ENCODE measurements at places on chromosomes 7 and 10.

DNA sequence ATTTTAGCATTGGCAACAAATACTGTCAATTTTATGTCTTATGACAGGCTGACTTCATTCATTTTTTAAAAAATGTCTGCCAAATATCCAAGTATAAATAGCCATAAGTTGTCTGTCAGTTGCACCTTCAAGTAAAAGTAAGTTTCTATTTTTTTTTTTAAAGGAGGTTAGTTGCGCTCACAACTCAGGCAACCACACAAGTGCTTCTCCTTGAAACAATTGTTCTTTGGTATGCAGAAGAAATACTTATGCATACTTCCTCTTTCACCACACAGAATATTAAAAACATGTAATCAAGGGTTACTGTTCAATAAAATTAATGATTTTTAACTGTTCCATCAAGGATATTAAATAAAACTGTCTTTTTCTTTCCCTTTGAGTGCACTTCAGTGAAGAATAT, 97.9 kb downstream of the RTKN2 start:
- no peak for DNase-seq

GRCh38 chr7:6477318-6477660, 29.5 kb upstream of the DAGLB start:
- no peak for DNase-seq

DNA sequence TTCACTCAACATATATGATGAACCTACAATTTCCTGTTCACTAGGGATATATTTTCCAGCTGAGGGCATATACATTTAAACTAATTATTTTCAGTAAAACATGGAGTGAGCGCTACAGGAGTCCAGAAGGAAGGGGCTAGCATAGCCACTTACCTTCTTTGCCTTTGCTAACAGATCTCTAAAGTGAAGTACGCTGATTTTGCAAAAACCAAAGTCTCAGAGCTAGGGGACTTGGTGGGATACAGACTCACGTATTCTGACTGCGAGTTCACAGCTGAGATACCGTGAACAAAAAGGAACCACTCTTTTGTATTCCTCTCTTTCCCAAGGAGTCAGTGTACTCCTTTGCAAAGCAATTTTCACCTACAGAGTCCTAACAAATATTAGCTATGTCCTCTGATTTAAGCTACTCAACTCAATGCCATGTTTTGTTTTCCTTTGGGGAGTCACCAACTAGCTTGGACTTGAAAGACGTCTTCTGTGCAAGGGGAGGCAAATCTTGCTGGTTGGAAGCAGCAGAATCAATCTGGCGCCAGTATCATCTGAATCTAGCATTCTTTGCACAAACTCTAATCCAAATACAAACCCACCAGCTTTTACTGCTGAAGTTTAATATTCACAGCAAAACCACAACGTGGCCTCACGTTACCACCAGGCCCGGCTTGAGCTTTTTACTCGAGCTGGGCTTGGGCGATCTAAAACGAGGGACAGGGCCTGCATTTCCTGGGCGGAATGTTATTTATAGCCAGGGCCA, 657 bp downstream of the CDNF start:
- no peak for DNase-seq

DNA sequence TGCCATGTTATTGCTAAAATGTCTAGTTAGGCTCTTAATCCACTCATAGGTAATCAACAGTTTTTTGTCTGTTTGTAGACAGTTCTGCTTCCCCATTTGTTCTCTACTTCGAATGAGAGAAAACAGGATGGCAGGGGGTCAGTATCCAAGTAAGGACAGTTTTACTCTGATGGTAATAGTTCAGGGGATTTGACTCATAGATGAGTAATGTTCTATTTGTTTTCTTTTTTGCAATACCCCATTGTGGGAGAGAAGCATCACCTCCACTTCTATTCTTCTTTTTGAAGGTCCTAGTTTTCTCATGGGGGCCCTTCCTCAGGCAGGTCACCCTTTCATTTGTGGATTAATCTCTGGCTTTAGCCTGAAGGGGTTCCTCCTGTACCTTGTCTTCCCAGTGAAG, 13.9 kb downstream of the PCLO start:
- DNase-seq = no peak

- DNase-seq = no peak
Measured at GRCh38 chr10:95861386-95861785, 46.4 kb upstream of the CC2D2B start.

DNA sequence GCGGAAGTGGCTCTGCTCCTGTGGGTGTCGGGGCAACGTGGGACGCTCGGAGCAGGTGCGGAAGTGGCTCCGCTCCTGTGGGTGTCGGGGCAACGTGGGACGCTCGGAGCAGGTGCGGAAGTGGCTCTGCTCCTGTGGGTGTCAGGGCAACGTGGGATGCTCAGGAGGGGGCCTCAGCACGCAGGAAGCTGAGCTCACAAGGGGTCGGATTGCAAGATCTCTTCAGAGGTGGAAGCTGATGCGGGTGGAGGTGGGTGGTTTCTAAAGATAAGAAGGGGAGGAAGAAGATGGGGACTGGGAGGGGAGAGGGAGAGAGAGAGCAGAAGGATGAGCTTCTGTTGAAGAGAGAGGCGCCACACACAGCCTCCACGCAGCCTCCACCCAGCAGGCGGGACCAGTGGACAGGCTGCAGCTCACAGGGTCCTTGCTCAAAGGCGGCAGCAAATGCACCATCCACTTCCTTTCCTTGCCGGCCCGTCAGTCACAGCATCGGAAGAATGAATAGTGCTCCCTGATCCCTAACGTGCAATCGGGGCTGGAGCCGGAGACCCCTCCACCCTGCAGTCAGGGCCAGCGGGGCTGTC, 78.7 kb downstream of the PTPRN2 start:
- DNase-seq = no peak

DNA sequence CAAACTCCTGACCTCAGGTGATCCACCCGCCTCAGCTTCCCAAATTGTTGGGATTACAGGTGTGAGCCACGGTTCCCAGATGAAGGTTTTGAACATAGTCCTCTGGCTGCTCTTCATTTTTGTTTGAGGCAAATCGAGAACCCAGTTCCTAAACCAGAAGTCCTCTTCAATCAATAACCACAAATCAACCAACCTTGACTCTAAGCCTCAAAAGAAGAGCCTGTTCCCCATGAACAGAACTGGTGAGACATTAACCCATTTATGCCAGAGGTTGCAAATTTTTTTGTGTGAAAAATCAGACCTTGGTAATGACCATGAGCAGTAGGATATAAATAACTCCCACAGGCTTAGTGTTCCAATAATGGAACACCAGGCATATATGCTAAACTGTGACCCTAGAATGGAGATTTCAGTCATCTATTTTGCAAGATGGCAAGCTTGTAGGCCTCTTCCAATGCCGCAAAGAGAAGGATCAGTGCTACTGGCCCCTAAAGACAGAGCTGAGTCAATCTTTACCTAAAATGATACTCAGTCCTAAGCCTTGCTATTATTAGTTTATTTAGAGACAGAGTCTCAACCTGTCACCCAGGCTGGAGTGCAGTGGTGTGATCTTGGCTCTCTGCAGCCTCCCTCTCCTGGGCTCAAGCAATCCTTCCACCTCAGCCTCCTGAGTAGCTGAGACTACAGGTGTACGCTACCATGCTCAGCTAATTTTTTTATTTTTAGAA, 15.9 kb downstream of the KPNA7 start:
- DNase-seq = no peak

DNA sequence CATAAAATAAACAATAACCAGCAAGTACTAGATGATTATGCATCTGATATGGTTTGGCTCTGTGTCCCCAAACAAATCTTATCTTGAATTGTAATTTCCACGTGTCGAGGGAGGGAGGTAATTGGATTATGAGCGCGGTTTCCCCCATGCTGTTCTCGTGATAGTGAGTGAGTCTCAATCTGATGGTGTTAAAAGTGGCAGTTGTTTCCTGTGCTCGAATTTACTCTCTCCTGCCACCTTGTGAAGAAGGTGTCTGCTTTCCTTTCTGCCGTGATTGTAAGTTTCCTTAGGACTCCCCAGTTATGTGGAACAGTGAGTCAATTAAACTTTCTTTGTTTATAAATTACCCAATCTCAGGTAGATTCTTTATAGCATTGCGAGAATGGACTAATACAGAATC, 15.1 kb downstream of the CNTNAP2 start:
- DNase-seq = no peak

GRCh38 chr7:17234398-17235031, 63.9 kb upstream of the AHR start:
- peak; percentile 19 for DNase-seq

- DNase-seq = no peak
Measured at GRCh38 chr7:2512713-2513112, 6.9 kb upstream of the LFNG start.

DNA sequence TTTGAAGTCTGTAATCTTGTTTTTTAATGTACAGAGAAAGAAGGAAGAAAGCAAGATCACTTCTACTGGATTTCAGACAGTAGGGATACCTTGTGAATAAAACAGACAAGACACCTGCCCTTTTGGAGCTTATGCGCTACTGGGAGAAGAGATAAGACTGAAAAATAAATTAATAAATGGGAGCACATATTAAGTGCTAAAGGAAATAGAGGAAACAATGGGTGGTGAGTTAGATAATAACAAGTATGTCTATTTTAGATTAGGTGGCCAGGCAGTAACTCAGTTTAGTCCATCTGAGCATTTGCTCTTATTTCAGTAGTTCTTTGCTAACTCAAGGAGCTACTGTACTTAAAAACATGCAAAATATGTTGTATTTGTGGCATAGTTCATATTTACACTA, 15.9 kb downstream of the MIOS start:
- DNase-seq = no peak

GRCh38 chr7:12769444-12769843, 82.0 kb downstream of the ARL4A start:
- no peak for DNase-seq

- DNase-seq = no peak
Measured at GRCh38 chr10:27388761-27389399, 115.2 kb upstream of the RAB18 start.

DNA sequence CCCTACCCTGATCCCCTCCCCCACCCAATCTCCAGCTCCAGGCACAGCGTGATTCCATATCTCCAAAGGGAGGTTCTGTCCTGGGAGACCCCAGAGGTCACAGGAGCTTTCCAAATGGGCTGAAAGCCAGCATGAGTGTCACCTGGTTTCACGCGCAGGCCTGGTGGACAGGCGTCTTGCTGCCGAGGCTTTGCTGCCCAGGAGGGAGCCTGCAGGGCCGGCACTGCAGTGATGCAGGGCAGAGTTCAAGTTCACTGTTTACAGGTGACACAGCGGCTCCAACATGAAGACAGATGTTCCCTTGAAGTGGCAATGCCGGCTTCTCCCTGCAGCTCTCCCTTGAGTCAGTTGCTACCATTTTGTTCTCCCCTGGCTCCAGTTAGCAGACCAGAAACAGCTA, 104.3 kb downstream of the TCERG1L start:
- DNase-seq = no peak

DNA sequence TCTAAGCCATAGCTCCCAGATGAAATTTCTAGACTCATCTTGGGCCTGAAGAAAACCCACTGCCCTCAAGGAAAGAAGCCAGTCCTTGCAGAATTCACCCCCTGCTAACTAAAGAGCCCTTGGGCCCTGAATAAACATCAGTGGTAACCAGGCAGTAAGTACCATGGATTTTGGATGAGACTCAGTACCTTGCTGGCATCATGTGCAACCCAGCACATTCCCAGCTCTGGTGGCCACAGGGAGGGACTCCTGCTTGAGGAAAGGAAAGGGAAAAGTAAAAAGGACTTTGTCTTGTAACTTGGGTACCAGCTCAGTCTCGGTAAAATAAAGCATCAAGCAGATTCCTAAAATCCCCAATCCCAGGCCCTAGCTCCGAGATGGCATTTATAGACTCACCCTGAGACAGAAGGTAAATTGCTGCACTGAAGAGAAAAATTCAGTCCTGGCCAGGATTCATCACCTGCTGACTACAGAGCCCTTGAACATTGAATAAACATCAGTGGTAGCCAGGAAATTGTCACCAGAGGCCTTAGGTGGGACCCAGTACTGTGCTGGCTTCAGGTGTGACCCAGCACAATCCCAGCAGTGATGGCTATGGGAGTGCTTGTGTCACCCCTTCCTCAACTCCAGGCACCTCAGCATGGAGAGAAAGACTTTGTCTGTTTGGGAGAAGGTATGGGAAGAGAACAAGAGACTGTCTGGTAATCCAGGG, 31.2 kb upstream of the SFTPD start:
- no peak for DNase-seq

- DNase-seq = no peak
Measured at GRCh38 chr7:131691454-131692130, 135.2 kb upstream of the PODXL start.

- no peak for DNase-seq
Measured at GRCh38 chr10:49740346-49741107, 21.6 kb downstream of the OGDHL start.

All from activated CD8-positive, alpha-beta memory T cell treated with anti-CD3 and anti-CD28 coated beads for 4 hours (primary cell).